ENCODE measurements at places on chromosomes 2 and 18. TPM values are rescaled to one million over a fixed set of nuclear protein-coding genes. Genes with fewer than 3 reads are reported as not detected.

DNA sequence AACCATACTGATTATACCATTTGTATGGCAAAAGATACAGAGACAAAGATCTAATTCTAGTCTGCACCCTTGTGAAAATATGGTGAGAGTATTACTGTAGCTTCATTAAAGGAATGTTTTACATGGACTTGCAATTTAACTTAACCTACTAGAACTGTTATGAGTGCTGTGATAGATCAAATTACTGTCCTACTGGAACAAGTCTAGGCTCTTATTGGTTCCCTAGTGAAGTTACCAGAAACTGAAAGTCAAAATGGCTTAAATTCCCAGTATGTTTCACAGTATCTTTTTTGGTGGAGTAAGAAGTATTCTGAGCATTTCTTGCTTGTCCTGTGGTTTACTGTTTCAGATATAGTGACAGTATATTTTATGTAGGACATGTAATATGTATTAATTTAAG, 3.8 kb upstream of the TBR1 start:
- no peak for DNase-seq

- DNase-seq: peak; percentile 51
Measured at GRCh38 chr2:142033393-142033792, 97.4 kb downstream of the LRP1B start.

- DNase-seq: no peak
Measured at GRCh38 chr2:218014706-218015585, 12.2 kb upstream of the TNS1 start.

DNA sequence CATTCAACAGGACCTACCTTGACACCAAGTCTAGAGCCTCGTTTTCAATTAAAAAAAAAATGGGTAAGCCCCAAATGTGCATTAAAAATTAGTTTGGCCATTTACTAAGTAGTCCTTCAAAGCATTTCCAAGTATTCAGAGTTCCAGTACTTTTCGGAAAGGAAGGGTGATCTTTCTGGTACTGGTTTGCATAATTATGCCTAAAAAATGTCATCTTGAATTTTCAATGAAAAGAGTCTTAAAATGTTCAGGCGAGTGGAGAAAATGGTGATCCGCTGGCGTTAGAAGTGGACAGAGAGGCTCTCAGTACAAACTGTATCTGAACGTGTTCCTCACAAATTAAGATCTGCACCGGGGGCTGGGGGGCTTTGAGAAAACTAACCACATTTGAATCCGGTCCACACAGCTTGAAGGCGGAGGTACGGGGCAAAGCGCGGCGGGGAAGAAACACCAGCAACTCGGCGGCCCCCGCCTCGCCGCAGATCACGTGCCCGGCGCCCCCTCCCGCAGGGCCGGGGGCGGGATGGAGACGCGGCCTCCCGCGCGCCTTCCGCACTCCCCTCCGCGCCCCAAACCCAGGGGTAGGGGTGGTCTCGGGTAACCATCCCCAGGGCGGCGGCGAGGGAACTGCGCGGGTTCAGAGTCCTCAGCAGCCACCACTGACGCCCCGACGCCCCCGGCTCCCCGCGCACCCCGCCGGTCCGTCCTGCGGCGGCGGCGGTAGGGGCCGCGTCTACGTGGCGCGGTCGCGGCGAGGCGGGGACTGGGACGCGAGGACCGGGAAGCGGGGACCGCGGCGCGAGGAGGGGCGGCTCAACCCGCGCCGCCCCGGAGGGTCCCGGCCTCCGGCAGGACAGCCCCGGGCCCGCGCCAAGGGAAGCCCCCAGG, 564 bp downstream of the LPIN2 start:
- DNase-seq: no peak

DNA sequence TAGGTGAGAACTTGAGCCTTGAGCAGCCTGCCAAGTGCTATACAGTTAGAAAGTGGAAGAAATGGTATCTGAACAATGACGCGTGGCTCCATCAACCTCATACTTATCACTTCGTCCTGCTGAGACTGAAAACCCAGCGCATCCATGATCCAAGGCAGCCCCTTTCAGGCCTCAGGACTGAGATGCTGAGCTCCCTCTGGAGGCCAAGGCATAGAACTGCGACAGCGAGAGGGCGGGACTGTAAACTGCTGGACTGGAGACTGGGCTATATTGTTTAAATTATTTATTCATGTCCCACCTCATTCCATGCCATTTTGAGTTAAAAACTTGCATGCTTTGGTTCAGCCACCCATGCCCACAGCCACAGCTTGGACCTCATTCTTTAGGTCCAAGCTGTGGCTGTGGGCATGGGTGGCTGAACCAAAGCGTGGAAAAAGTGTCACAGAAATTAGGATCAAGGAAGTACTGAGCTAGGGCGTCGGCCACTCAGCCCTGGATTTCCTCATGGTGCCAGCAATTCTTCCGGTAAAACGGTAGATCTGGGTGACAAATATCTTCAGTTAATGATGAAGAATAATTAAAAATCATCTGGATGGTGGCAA, 195.5 kb downstream of the L3MBTL4 start:
- DNase-seq: peak; percentile 32

DNA sequence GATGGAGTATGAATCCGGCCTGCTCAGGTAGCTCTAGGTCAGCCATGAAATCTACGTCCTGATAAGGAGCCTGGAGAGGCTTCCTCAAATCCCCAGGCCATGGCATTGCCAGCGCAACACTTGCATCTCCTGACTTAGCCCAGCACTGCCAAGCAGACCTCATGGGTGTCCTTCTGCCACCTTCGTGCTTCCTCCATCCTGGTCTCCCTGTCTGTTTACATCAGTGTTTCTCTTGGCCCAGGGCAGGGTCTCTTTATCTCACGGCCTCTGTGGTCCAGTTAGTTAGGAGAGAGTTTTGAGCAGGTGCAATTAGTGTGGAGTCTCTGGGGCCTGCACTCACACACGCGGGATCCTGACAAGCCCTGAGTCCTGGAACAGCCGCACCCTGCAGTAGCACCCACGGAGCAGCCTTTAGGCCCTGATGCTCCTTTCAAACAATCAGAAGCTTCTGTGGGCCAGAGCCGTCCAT, 193.1 kb upstream of the ARL4C start:
- no peak for DNase-seq

Gene DPP10
- total RNA-seq: not detected

All from HT1080 (cell line).